Activated T-cell treated with anti-CD3 and anti-CD28 coated beads, Interleukin-2, amount 50 U/mL, for 72 hours (primary cell): ENCODE measurements at places on chromosomes 13 and 19.

DNA sequence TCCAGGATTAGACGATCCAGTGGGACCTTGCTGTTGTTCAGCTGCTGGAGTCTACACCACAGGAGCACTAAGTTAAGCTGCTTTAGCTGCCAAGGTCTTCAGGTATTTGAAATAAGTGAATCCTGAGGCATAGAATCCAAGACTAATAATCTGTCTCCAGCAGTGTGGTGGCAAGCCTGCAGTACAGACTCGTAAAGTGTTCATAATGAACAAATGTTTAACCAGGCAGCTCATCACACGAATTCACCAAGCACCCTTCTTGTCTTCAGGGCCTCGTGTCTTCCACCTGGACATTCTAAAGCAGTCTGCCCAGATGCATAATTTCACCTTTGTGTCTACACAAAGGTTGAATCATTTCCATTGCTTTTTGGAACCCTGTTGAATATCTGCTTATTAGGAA lies 5.3 kb downstream of the ATP11A start:
- DNase-seq, result no peak

GRCh38 chr13:108120302-108120701 lies 95.0 kb downstream of the LIG4 start:
- DNase-seq, result no peak

DNA sequence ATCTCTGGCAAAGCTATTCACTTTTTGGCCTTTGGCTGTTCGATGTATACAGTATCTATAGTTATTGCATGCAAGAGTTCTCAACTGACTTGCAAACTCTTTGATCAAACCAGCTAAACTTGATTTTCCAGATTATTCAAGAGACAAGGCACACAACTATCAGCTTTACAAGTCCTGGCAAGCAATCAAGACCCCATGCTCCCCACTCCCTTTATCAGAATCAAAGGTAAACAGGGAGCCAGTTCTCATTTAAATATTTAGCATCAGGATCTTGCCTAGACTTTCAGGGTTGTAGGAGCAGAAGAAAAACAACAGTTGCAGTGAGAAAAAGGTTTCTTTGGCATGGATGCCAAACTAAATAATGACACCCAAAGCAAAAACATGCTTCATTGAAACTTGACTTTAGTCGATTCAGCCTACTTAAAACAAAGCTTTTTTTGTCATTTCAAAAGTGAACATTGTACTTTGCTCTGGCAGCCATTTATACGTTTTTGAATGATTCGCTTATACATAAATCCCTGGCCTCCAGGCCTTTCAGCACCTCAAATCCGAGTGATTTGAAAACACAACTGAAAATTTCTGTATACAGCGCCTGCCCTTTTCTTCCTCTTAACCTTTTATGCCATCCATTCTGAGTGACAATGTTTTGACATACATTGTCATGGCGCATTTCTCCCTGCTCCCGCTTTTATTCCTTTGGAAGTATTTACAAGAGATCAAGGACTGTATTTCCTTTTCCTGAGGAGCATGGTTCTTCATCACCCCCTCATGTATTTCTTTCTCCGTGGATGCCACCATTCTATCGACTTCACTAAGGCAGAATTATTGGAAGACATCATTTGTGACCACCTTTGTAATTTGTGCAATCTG lies 340.8 kb downstream of the KLF5 start:
- DNase-seq, result no peak

- DNase-seq, result no peak
Observed at GRCh38 chr13:54945973-54946372, 1917.4 kb downstream of the OLFM4 start.

DNA sequence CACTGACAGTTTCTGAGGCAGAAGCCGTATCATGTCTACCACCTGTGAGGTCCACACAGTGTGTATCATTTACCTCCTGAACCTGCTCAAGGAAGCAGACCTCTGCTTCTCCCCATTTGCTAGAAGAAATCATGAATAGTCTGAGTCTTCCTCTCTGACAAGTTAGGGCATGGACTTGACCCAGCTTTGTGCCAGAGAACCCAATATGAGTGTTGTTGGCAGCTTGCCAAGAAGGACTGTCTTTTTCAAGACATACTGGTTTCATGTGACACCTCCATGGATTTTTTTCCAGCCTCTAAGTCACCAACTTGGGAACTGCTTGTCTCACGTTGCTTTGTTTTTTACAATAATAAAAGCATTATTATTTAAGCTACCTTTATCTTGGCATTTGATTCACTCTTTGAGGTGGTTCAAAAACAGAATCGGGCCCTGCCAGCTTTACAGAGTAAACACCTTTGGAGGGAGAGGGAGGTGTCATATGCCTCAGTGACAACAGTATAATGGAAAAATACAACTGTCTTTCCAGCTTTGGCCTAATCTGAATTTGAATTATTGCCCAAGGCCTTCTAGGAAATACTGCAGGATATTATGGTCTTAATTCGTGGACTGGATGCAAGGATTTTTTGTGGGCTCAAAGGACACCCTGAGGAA lies 9.6 kb downstream of the ZNF211 start:
- DNase-seq, result no peak

- no peak for DNase-seq
Observed at GRCh38 chr19:45809643-45810159, 5.4 kb downstream of the RSPH6A start.

DNA sequence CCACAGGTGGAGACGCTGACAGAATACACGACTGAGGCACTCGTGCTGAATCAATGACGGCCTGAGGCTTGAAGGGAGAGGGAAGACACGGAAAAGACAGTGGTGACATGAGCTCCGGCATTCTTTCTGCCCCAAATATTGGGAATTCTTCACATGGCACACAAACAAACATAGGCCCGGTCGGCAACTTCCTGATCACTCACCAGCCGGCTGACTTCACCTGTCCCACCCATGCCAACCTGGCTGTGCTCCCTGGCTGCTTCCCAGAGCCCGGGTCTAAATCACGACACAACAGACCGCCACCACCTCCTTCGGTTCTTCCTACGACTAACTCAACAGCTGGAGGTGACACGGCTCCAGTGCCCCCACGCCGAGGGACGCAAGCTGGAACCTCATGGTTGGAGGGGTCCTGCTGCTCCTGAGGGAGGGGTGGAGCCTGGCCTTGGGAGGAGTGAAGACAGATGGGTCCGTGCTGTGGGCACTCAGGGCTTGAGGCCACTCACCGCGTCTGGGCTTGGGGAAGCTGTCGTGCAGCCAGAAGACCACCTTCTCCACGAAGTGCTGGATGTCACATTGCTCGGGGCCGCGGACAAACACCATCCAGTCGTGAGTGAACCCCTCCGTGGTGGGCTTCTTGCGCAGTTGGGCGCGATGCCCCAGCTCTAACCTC lies 9.6 kb downstream of the MLLT1 start:
- no peak for DNase-seq

- no peak for DNase-seq
Observed at GRCh38 chr13:109873351-109874123, 87.2 kb upstream of the IRS2 start.

DNA sequence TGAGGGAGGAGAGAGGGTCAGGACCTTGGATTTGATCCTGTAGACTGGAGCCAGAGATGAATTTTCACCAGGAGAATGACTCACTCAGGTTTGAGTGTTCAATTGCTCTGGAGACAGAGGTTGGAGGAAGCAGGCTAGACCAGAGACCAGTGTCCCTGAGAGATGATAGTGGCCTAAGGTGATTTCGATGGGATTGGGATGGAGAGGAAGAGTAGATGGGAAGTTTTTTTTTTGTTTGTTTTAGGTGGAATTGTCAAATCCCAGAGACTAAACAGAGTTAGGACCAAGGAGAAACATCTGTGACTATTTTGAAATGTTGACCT lies 2.3 kb downstream of the CEBPG start:
- no peak for DNase-seq

GRCh38 chr13:110286833-110287819 lies 19.8 kb downstream of the COL4A1 start:
- DNase-seq, result no peak

- no peak for DNase-seq
Observed at GRCh38 chr13:97567510-97568243, 133.7 kb downstream of the RAP2A start.

GRCh38 chr19:2728783-2729387 lies 7.7 kb upstream of the DIRAS1 start:
- no peak for DNase-seq

DNA sequence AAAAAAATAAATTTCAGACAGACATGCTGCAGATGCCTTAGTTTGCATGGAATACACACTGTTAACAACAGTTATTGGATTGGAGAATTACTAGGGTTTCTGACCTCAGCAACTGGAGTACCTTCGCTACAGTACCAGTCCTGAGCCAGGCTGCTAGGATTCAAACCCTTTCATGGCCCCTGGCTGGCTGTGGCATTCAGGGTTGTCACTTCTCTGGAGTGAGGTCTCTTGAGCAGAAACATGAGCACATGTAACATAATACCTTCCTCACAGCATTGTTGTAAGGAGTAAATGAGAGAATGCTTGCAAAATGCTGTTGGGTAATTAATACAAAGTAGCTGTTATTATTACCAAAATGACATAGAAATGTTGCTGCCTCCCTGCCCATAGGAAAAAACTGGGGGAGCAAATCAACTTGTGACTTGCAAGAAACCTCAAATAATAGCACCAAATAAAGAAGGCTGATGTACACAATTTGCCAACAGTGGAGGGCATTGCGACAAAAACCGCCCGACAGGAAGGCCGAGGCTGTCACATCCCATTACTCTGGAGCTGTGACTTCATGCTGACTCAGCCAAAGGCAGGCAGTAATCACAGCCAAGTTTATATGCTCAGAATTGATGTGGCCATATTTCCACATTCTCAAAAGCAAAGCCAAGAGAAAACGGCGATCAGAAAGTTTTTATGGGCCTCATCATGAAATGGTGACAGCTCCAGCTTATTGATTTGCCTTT lies 100.4 kb downstream of the RFC3 start:
- DNase-seq, result no peak

GRCh38 chr19:45439190-45439568 lies 15.5 kb upstream of the ERCC1 start:
- DNase-seq, result no peak

GRCh38 chr19:28468701-28469459 lies 744.1 kb downstream of the UQCRFS1 start:
- peak; percentile 14 for DNase-seq

GRCh38 chr13:21823949-21824348 lies 153.1 kb downstream of the FGF9 start:
- no peak for DNase-seq

GRCh38 chr13:105220881-105221280 lies 1314.6 kb downstream of the EFNB2 start:
- DNase-seq, result no peak

GRCh38 chr13:31674051-31674450 lies 65.3 kb upstream of the RXFP2 start:
- DNase-seq, result no peak

GRCh38 chr13:88919970-88920628 lies 1248.9 kb downstream of the SLITRK5 start:
- peak; percentile 1 for DNase-seq

DNA sequence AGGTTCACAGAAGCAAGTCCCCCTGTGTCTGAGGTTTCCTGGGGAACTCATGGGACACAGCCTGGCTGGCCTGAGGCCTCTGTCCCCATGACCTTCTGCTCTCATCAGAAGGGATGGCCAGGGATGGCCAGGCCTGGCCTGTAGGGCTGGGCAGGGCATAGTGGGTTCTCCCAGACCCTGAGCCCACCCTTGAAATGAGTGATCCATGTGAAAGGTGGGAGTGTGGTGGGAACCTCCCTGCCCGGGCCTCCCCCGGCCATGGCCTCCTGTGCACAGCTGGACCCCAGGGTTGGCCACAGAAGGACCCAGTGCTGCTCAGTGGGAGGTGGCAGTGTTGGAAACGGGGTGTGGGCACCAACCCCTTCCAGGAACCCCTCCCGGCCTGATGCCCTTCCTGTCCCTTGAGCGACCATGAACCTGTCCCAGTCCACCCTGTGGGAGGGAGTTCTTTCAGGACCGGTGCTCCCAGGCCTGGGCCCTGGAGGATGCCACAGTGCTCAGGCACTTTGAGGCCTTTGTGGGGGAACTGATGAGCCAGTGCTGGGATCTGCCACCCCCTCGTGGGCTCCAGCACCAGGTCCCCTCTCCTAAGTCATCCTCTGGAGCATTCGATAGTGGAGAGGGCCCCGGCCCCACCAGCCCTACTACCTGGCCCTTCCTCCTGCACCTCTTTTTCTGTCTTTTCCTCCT lies 15.5 kb upstream of the ZNF14 start:
- DNase-seq, result no peak

DNA sequence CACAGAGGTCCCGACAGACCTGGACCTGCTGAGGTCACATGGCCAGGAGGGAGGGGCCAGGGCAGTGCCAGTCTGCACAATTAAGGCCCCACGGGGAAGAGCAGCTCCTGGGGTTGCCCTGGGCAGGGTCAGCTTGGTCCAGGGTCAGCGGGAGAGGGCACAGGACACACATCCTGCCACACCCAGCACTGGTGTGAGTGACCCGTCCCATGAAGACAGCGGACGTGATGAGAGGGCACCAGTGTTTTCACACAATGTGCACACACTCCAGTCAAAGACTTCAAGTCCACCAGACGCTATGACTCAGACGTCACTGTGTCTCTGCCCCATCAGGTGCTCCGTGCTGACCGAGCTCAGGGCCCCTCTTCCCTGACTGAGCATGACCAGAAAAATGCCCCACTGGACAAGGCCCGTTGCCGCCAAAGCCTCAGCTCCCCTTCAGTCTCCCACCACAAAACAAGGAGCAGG lies 4.2 kb downstream of the TMEM259 start:
- no peak for DNase-seq

DNA sequence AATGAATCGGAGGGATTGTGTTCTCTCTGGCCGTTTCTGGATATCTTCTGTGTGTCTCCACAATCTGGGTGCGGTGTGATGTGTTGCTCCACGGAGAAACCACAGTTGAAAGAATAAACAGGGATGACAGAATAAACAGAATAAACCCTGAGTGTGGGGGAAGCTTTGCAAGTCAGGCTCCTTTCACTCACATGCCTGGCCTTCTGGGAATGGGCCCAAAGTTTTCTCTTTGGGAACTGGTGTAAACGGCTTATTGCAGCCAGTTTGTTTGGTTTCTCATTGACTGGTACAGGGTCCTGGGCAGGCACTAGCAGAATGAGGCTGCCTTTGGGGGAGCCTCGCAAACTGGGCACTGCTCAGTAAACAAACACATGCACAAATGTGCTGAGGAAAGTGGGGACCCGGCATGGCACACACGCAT lies 324.7 kb downstream of the DLEU7 start:
- DNase-seq, result no peak

- DNase-seq, result peak; percentile 9
Observed at GRCh38 chr19:22634450-22634827, 315 bp downstream of the ZNF492 start.

DNA sequence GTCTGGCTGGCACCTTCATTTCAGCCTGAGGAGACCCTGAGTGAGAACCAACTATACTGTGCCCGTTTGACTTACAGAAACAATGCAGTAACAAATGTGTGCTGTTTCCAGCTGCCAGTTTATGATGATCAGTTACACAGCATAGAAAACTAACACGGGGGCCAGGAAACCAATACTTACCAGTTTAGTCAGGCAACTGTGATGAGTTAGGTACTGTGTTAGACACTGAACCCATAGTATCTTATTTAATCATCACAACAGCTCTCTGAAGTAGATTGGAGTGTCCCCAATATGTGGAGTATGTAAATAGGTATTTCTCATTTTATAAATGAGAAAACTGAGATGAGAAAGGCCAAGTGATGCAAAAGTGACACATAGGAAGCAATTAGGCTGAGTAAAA lies 620.9 kb upstream of the KLF12 start:
- DNase-seq, result peak; percentile 1

- no peak for DNase-seq
Observed at GRCh38 chr13:98219685-98220084, 42.6 kb upstream of the RNF113B start.
